ENCODE measurements at places on chromosomes 3 and 15.
A peak's percentile ranks its signal among the peaks of the same experiment; 100 is the strongest.

- no peak for DNase-seq
Measured at GRCh38 chr3:52721002-52721729, 15.3 kb downstream of the SPCS1 start.

DNA sequence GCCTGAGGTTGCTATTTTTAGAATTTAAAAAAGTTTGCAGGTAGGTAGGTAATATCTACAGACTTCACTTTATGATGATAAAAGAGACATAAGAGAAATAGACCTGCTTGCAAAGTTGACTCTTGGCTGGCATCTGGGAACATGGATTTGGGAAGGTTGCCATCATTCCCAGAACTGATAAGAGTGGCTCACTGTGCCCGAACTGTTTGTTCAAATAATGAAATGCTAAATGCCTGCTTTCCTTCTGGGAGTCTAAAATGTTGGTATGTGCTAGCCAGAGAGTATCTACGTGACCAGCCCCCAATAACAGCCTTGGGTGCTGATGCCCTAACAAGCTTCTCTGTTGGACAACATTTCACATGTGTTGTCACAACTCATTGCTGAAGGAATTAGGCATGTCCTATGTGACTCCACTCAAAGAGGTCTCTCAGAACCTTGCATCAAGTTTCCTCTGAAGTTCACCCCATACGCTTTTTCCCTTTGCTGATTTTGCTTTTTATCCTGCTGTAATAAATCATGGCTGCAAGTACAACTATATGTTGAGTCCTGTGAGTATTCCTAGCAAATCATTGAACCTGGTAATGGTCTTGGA is 95.5 kb downstream of the FHIT start:
- no peak for DNase-seq

DNA sequence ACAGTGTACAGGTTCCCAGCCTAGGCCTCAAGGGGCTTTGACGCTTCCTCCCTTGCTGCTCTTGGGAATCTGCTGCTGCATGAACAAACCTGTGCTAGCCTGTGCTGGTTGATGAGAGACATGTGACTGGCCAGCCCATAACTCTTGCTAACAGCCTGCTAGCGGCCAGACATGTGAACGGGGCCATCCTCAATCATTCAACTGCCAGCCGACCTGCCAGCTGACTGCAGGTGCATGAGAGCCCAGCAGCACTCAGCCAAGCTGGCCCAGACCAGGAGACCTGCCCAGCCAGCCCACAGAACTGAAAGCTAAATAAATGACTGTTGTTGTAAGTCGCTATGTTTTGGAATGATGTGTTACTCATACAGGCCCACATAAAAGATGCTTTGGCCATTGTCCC is 82.4 kb upstream of the DLG1 start:
- DNase-seq: no peak

DNA sequence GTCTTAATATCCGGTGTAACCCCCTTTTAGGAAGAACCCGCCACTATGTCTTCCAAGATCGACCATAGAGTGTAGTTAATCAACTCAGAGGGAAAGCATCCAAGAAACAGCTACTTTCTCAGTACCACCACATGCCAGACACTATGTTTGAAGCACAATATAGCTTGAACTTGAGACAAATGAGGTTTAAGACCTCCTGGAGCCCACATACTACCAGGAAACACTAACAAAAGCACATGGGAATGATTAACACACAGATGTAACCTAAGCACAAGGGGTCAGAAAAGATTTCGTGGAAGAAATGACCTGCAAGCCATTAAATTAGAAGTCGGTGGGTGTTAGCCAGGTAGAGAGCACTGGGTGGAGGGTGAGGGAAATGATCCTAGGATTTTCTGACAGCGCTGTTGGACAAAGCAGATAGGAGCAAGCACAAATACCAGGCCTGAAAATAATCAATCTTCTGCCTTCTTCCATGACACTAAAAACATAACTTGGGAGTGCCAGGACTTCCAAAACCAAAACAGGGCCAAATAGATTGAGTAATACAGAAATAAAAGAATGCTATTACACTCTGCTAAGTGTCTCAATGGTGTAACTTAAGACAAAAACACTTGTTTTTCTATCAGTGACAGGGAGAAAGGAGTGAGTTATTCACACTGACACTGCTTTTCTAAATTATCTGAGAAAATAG is 213.7 kb downstream of the FOXP1 start:
- peak; percentile 75 for DNase-seq

GRCh38 chr3:185040425-185040824 is 112.4 kb downstream of the C3orf70 start:
- no peak for DNase-seq

- DNase-seq: no peak
Measured at GRCh38 chr3:11643201-11643603, 513 bp downstream of the VGLL4 start.

GRCh38 chr3:195257454-195258448 is 13.2 kb downstream of the XXYLT1 start:
- DNase-seq: no peak

DNA sequence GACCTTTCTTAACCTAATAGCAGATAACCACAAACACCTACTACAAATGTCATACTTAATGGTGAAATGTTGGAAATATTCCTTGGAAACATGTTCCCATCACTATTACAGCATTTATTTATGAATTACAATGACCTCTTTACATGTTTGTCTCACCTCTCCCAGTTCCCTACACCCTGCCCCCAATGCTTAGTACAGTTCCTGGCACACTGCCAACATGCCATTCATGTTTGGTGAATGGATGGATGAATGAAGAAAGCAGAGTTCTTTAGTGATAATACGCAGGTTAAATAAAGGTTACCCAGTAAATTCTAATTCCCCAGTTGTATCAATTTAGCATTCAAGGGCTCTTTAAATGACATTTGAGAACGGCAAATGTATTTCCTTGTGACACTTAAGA is 259.9 kb upstream of the ATP11B start:
- DNase-seq: no peak

DNA sequence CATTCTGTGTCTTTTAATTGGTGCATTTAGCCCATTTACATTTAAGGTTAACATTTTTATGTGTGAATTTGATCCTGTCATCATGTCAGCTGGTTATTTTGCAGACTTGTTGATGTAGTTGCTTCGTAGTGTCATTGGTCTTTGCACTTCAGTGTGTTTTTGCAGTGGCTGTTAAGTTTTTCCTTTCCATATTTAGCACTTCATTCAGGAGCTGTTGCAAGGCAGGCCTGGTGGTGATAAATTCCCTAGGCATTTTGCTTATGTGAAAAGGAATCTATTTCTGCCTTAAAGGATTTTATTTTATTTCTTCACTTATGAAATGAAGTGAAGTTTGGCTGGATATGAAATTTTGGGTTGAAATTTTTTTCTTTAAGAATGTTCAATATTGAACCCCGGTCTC is 70.2 kb upstream of the CD96 start:
- no peak for DNase-seq

- DNase-seq: no peak
Measured at GRCh38 chr3:72129501-72130094, 344.6 kb upstream of the PROK2 start.

DNA sequence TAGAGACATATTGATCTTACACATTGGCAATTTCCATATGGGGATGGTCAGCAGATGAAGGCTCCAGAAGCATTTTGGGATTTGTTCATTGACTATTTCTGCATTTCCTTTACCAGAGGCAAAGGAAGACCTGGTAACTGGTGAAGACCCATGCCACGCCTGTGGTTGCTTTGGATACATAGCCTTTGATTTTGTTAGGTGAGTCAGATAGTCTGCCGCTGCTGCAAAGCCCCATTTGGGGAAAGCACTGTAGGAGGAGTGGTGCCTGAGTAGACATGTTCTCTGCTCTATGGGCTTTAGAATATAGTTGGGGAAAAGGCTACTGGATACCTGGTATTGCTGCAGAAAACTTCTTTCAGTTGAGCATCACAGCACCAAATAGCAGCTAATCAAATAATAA is 56.8 kb downstream of the TFG start:
- DNase-seq: no peak

DNA sequence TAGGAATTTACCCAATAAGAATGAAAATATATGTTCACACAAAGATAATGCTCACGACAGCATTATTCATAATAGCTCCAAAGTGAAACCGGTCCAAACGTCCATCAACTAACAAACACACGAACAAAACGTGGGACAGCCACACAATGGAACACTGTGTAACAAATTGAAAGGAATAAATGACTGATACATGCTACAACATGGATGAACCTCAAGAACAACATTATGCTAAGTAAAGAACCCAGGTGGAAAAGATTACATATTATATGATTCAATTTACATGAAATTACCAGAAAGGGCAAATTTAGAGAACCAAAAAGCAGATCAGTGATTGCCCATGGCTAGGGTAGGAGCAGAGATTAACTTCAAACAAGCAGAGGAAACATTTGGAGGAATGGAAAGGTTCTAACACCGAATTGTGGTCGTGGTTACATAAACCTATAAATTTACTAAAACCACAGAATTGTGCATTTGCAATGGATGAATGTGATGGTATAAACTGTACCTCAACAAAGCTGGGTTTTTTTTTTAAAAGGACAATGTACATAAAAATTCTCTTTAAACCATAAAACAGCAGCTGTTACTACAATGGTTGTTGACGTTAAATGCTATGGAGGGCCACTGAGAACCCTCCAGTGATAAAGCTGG is 76.3 kb downstream of the XXYLT1 start:
- no peak for DNase-seq

DNA sequence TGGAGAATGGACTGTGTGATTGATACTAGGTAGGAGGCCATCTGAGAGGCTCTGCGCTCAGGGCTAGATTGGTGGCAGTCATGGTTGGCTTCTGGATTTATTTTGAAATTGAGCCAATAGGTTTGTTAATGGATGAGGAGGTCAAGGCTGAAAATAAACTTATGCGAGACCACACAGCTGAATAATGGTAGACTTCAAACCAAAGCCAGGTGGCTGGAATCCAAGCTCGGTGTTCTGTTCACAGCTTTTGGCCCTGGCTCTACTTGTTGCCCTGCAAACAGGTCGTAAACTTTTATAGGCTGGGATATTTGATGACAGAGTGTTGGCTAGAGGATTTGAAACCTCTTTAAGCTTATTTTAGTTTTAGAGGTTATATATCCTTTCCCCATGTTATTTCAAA is 160.4 kb downstream of the CHL1 start:
- no peak for DNase-seq

- no peak for DNase-seq
Measured at GRCh38 chr15:61541516-61541915, 312.4 kb upstream of the RORA start.

DNA sequence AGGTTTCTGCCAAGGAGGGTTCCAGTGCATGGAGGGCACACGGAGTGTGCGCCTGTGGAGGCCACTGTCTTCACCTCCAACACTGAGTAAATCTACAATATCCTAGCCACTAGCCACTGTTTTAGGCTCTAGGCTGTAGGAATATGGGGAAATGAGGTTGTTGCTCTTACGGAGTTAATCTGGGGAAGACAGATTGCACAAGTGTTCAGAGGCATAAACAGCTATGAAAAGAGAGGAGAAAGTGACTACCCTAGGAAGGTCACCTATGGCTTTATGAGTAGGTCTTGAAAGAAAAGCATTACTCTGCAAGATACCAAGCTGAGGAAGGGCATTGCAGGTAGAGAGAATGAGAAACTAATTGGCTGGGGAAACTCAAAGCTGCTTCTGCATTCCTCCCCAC is 85.7 kb downstream of the CYP19A1 start:
- no peak for DNase-seq

GRCh38 chr3:179464323-179465092 is 13.2 kb upstream of the GNB4 start:
- no peak for DNase-seq

DNA sequence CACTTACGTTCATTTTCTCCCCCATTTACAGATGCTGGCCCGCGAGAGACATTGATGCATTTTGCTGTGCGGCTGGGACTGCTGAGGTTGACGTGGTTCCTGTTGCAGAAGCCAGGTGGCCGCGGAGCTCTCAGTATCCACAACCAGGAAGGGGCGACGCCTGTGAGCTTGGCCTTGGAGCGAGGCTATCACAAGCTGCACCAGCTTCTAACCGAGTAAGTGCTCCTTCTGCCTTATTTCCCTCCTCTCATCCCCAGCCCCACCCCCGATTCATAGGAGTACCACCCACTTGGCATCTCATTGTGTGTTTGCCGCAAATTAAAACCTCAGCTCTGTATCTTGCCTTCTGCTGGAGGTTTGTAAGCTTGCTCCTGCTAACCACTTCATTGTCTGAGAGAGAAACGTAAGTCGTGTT is 163.3 kb downstream of the AKAP13 start:
- no peak for DNase-seq

GRCh38 chr15:89999676-90000185 is 1.4 kb upstream of the ZNF710 start:
- no peak for DNase-seq

DNA sequence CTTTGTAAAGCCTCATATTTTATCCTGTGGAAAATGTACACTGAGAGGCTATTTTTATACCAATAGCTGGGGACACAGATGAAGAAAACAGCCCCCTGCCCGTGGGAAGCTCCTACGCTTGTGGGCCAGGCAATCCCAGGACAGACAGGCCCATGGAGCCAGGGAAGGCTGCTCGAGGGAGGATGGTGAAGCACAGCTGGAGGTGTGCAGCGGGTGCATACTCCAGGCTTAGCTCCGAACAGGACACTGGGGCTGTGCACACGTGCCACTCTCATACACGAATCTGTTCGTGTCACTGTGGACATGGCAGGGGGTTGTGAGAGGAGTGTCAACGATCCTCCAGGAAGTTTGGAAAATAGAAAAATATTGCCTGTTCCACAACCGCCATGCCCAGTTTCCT is 36.1 kb downstream of the SMAD6 start:
- no peak for DNase-seq

- no peak for DNase-seq
Measured at GRCh38 chr3:190242147-190242546, 80.1 kb downstream of the CLDN1 start.

GRCh38 chr15:25182736-25183445 is 228.1 kb downstream of the SNRPN start:
- no peak for DNase-seq

GRCh38 chr3:110779581-110779980 is 292.0 kb upstream of the NECTIN3 start:
- DNase-seq: no peak

- DNase-seq: no peak
Measured at GRCh38 chr3:98984024-98984423, 82.5 kb upstream of the DCBLD2 start.

GRCh38 chr3:127831723-127832172 is 9.4 kb upstream of the MGLL start:
- no peak for DNase-seq

DNA sequence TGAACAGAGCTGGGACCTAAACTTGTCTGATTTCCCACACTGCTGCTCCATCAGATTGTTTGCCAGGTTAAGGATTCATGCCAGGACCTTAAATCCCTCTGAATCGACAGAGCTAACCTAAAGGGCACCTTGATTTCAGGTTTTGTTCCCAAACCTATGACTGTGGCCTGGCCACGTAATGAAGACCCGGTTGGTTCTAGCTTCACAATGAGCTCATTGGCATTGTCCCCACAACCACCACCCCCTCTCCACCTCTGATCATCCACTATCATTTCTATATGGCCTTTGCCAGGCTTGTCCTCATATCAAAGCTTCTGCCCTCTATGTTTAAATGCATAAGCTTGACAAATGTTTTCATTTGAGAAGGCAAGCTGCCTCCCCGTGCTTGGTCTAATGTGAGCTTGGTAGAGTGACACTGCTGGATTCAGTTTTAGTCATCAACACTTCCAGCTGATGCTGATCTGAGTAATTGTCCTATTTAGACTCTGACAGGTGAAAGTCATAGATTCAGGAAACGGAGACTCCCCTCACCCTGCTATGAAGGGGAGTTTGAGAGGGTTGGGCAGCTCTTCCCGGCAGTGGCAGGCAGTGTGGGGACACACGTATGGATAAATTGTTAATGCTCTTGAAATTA is 407.1 kb upstream of the CFAP20DC start:
- DNase-seq: no peak

Measured in fibroblast of skin of left biceps (primary cell).